Stomach (tissue), 19 donors: ENCODE measurements at places on chromosomes 2 and 18. TPM values are rescaled to one million over a fixed set of nuclear protein-coding genes. Genes with fewer than 3 reads are reported as not detected.

SNTG2 gene
- polyA plus RNA-seq = 0.68 TPM

ACTG2 gene
- 206 TPM for polyA plus RNA-seq

KCNG2 gene
- polyA plus RNA-seq = not detected

CYS1 gene
- 2.4 TPM for polyA plus RNA-seq

POTEJ gene
- not detected for polyA plus RNA-seq
